ENCODE measurements at places on chromosomes 16 and 17. TPM values are rescaled to one million over a fixed set of nuclear protein-coding genes. Genes with fewer than 3 reads are reported as not detected.

DNA sequence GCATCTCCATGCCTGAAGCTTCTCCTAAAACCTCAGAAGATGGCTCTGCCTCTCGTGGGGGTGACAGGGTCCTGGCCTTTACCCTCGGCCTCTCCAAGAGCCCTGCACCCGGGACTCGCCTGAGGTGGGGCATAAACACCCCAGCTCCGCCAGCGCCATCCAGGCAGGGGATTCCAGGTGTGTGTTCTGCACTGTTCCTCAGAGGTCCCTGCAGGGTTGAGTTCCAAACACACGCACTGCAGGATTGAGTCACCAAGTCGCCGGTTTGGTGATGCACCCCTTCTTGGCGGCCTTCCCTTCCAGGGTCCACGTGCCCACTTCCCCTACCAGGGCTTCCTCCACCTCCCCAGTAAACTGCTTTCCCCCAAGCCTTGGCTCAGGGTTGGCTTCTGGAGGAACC, 40.0 kb upstream of the RBFOX3 start:
- no peak for DNase-seq

DNA sequence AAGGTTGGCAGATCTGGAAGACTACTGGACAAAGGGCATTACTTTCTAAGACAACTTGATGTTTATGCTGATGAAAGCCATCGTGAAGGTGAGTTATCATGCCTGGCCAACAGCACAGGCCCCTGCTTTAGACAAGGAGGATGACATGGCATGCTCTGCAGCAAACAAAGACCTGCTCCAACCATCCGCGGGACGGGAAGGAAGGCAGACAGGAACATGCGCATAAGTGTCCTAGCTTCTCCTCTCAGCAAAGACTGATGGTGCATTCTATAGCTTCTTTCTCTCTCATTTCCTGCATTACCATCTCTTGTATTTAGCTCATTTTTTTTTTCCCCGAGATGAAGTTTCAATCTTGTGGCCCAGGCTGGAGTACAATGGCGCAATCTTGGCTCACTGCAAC, 5.4 kb downstream of the NPLOC4 start:
- DNase-seq = no peak

DNA sequence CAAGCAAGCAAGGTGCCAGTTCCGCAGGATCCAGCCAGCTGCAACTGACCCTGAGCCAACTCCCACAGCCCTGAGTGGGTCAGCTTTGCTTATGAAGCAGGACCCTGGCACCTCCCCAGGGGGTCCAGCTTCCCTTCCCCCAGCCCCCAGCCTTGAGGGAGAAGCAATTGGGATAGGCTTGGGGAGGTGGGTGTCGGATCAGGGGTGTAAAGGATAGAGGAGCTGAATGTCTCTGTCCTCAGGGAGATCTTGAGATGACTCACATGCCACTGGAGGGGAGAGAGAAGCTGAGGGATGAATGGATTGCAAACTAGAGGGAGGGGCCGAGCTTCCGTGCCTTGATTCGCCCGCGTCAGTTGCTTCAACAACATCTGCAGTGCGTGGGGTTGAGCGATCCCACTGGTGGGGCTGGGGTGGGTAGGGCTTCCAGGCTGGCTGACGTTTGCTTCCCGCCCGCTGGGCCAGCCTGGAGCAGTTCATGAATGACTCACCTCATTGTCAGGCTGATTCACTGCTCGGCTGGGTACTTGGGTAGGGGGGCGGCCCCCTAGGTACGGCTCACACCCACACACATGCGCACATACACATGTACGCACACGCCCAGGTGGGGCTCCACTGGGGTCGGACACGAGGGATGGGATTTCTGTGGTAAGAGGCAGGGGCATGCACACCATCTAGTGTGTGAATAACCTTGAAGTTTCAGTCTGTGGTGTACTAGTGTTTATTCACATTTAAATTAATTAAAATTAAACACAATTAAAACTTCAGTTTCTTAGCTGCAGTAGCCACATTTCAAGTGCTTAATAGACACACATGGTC, 3.6 kb upstream of the HROB start:
- peak; percentile 51 for DNase-seq

DNA sequence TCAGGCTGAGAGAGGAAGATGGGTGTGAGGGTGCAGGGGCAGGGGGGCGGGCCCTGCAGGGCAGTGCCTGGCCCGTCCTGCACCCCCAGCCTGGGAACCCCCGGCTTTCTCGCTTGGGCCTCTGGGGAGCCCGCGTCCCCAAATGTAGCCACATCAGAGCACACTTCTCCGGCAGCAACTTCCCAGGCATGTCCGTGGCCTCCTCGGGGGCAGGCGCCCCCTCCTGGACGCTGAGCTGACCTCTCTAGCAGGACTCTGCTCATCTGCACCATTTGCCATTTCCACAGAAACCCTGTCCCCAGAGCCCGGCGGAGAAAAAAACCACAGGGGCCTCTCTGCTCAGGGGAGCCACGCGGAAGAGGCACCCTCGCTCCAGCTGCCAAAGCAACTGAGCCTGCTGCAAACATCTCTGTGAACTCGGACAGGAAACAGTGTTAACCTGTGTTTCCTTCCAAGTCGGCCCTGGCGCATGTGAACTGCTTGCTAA, 63.4 kb downstream of the KLHDC4 start:
- DNase-seq = no peak

DNA sequence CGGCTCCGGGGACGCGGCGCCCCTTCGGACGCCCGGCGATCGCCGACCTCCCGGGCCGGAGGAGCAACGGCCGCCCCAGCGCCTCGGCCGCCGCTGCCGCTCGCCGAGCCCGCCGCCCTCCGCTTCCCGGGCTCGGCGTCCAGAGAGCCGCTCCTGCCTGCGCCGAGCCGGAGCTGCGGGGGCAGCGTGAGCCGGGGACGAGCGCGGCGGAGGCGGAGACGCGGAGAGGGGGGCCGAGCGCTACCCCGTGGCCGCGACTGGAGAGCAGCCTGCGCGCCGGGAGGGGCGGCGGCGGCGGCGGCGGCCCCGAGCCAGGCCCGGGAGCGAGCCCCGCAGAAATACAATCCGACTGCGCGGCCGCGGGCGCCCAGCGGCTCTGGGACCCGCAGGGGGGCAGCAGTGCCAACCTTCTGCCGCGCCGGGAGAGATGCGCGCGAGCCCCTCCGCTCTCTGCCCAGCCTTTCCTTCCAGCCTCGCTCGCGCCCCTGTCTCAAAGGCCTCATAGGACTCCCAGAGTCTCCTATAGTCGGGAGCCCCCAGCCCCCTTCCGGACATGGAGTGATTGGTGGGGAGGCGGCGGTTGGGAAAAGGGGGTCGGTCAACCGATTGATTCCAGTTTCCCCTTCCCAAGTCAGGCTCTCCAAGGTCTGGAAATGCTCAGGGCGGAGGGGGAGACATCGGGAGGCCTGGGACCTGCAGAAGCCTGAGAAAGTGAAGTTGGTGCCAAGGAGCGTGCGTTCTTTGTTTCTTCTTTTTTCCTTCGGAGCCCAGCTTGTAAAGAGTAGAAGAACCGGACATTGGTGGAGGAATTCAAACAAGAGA, 1.0 kb upstream of the SDK2 start:
- DNase-seq = peak; percentile 66

GRCh38 chr17:20966870-20967269, 75.9 kb downstream of the USP22 start:
- peak; percentile 20 for DNase-seq

DNA sequence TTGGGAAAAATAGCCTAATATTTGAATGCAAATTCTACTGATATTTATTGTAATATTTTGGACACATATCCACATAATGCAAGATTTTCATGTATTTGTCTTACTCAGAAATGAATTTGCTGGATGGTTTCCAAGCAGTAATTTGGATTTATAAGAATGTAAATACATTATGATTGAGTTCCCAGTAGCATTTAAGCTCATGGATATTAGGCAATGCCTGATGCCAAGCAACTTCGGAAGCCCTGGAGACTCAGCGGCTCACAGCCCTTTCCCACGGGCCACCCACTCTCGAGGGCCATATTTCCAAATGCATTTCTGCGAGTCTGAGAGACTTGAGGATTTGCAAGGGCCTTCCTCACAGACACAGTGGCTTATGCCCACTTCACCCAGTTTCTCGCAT, 62.1 kb upstream of the MYOCD start:
- peak; percentile 12 for DNase-seq

The SEPTIN1 gene
- polyA plus RNA-seq = 3.0 TPM

DNA sequence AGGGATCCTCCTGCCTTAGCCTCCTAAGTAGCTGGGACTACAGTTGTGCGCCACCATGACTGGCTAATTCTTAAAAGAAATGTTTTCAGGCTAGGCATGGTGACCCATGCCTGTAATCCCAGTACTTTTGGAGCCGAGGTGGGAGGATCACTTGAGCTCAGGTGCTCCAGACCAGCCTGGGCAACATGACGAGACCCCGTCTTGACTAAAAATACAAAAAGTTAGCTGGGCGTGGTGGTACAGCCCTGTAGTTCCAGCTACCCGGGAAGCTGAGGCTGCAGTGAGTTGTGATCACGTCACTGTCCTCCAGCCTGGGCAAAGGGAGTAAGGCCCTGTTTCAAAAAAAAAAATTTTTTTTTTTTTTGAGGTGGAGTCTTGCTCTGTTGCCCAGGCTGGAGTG, 173.1 kb downstream of the SEC14L1 start:
- no peak for DNase-seq

DNA sequence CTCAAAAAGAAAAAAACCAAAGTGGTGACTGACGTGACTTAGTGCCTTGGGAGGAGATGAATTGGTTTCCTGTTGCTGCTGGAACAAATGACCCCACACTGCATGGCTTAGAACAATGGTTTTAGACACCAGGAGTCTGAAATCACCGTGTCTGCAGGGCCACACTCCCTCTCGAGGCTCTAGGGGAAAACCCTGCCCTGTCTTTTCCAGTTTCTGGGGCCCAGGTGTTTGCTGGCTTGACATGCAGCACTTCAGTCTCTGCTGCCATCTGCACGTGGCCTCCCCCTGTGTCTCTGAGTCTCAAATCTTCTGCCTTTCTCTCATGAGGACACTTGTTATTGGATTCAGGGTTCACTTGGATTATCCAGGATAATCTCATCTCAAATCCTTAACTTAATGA, 323.8 kb upstream of the TNRC6C start:
- DNase-seq = no peak

DNA sequence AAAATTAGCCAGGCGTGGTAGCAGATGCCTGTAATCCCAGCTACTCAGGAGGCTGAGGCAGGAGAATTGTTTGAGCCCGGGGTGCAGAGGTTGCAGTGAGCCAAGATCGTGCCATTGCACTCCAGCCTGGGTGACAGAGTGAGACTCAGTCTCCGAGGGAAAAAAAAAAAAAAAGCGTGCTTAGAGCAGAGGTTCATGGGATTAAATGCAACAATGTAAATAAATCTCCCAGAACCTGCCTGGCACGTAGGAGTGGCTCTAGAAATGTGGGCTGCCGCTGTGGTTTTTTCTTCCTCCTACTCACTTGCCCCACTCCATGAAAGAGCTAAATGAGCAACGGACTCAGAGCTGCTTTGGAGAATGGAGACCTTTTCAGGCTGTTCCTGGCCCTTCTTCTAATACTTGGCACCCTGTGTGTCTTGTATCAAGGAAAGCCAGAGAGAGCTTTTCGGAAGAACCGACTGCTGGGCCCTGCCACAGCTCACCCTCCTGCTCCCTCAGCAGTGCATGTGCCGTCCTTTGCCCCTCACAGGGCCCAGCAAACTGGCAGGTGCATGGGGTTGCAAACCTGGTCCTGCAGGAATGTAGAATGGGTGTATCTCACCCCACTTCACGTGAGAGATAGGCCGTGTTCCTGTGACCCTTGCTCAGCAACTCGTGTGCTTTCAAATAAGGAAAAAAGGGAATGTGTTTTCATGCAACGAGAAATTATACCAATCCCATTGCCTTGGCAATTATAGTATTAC, 52.0 kb downstream of the LDHD start:
- peak; percentile 42 for DNase-seq

The HOXB13 gene
- not detected for polyA plus RNA-seq

- DNase-seq = no peak
Measured at GRCh38 chr16:75938818-75939217, 212.5 kb upstream of the CPHXL start.

The NOTUM gene
- 57.9 TPM for polyA plus RNA-seq

GRCh38 chr16:67277294-67277998, 1.9 kb upstream of the PLEKHG4 start:
- DNase-seq = no peak

The CDH1 gene
- polyA plus RNA-seq = 135 TPM

The USP43 gene
- polyA plus RNA-seq = 4.2 TPM

GRCh38 chr17:15466131-15466530, 1.3 kb downstream of the CDRT4 start:
- no peak for DNase-seq

The IRX3 gene
- 63.1 TPM for polyA plus RNA-seq

DNA sequence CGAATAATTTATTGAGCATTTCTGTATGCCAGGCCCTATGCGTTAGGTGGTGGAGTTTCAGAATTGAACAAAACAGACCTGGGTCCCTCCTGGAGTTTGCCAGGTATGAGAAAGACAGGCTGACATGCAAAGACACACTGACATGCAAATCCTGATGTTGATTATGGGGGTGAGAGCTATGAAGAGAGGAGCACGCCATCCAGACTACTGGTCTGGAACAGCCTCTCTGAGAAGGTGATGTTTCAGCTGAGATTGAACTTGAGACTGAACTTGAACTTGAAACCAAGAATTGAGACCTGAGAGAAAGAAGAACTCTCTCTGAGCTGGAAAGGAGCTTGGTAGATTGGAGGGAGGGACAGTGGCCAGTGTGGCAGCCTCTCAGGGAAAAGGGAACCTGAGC, 14.2 kb upstream of the CACNG4 start:
- no peak for DNase-seq

DNA sequence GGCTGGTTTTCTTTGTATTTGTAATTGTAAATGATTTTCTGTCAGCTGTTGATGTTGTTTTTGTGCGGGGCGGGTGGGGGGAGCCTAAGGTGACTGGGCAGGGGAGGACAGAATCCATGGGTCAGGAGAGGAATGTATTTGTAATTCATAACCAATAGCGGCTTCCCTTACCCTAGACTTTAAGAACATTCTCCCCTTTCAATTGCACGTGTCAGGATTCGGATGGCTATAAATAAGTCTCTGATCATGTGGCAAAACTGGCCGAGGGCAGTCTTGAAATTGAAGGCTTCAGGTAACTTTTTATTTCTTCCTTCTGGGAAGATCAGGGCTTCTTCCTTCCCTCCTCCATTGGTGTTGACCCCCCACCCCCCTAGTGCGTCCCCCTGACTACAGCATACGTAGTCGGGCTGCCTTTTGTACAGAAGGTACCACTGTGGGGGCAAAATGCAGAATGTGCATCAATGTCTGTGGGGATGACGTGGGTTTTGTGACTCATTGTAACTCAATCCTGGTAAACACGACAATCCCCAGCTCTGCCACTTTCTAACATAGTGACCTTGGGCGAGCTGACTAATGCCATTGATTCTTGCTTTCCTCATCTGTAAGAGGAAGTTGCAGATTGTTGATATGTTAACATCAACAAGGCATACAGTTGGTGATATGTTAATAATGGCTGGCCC, 16.2 kb downstream of the MARCHF10 start:
- DNase-seq = no peak

Measured in right lung (tissue), 10 donors.